ENCODE measurements at places on chromosomes 1 and 21.
A peak's percentile ranks its signal among the peaks of the same experiment; 100 is the strongest.

DNA sequence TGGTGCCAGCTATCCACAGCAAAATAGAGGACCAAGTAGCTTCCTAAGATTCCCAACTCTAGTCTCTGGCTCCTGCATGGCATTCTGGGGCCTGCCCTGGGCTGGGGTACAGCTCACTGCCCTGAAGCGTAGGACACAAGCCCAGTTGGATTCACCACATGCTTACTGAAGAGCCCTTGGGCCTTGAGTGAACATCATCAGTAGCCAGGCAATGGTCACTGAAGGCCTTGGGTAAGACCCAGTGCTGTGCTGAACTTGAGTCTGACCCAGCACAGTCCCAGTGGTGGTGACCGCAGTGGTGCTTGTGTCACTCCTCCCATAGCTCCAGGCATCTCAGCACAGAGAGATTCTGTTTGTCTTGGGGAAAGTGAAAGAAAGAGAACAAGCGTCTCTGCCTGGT is 7.7 kb upstream of the LCE3A start:
- DNase-seq = no peak

DNA sequence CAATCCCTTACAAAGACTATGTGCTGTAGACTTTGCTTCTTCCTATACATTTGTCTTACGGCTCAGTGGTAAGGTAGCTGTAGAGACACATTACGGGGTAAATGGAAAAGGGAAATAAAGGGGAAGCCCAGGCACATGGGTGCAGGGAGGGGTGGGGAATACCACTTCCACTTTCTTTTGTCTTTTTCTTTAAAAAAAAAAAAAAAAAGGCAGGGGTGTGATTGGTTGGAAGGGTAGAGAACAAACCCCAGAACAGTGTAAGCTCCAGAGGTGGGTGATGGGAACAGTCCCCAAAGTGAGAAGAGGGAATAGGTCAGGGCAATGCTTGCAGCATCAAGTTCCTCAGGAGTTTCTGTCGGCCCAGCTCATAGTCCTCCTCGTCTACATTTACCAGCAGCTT is 3.9 kb downstream of the NIT1 start:
- no peak for DNase-seq

DNA sequence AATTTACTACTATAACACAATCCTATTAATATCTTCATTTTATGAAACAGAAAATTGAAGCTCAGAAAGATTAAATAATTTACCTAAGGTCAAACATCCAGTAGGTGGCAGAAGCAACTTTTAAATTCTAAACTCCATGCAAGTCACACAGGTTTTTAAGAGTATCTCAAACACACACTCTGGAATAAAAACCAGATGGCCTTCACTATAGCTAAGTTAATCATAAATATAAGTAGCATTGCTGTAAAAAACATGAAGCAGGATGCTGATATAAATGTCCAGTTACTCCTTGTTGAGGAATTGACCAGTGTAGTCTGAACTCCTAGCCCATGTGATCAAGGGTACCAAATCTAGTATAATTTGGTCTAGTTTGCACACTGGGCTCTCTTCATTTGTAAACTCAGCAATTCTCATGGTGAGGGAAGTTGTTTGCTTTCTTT is 9.4 kb upstream of the FMO3 start:
- no peak for DNase-seq

DNA sequence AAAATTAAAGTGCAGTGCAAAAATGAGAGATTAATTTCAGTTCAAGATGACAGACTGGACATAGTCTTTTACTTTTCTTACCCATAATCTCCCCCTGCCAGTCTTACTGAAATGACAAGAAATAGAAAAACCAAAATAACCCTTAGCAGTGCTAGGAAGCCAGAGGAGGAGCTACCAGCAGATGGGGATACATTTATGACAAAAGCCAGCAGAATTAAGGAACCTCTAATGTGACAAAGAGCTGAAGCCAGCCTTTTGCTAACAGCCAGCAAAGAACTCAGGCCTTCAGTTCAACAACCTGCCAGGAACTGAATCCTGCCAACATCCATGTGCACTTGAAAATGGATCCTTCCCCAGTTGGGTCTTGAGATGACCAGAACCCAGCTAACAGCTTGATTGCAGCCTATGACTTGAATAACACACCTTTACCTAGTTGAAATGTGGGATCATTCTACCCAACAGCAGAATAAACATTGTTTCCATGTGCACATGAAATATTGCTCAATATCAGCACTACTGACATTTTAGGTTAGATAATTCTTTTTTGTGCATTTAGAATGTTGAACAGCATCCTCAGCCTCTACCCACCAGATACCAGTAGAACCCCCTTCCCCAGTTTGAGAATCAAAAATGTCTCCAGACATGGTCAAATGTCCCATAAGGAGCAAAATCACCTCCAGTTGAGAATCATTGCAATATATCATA is 7.9 kb upstream of the TRAF5 start:
- no peak for DNase-seq

GRCh38 chr1:95203908-95204437 is 30.0 kb upstream of the RWDD3 start:
- DNase-seq = no peak

GRCh38 chr1:55610203-55610602 is 395.0 kb upstream of the USP24 start:
- no peak for DNase-seq

GRCh38 chr1:42952303-42953001 is 6.2 kb downstream of the SLC2A1 start:
- no peak for DNase-seq

DNA sequence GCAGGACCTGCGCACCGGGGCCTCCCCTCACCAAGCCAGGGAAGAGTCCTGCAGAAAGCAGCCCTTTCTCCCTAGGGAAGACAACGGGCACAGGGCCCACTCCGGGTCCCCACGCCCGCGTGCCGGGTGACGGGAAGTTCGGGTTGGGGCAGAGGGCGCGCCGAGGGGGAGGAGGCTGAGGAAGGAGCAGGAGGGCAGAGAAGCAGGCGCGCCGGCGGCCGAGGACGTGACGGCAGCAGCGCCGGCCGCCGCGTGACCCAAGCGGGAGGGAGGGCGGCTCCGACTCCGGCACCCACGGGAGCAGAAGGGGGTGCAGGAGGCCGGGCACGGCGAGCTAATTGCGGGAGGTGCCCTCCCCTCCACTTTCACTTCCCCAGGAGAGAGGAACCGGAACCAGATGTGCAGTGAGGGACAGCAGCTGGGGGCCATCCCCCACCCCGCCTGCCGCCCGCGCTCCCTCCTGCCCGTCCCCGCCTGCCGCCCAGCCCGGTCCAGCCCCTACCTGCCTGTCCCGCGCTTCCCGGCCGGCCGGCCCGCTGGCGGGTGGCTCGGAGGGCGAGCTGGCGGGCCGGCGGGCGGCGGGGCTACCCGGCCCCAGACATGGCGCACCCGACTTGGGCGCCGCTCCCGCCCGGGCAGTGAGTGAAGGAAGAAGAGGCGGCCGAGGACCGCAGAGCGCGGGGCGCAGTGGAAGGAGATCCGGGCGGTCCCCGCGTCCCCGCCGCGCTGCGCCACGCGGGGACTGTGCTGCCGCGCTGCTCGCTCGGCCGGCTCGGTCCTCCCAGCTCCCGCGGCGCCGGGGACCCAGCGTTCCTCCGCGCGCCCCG is 510 bp downstream of the DENND4B start:
- DNase-seq = peak; percentile 81

DNA sequence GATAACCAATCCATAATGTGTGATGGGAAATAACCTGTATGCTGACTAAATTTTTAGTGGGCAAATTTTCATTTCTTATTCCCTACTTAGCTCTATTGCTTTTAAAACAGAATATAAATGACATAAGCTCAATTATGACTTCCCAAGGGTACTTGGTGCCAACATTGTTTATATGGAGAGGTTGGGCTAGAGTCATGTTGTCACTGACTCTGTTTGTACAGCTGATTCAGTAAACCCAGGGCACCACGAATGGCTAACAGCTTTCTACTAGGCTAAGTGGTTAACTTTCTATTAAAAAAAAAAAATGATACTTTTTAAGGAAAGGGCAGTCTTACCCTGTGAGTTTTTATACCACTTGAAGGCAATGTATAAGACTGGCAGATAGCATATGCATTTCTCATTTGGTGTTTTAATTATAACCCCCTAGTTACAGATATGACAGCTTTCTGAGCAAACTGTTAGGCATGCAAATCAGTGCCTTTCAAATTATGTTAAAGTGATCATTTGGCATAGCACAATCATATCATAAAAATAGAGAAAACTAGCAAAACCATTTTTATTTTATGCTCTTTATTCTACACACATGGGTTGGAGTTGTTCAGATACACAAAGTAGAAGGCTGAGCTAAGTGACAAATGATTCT is 147.1 kb downstream of the DNM3 start:
- DNase-seq = no peak

- DNase-seq = no peak
Measured at GRCh38 chr1:93087532-93087931, 8.4 kb downstream of the MTF2 start.

- no peak for DNase-seq
Measured at GRCh38 chr1:3056641-3057040, 12.4 kb upstream of the PRDM16 start.

DNA sequence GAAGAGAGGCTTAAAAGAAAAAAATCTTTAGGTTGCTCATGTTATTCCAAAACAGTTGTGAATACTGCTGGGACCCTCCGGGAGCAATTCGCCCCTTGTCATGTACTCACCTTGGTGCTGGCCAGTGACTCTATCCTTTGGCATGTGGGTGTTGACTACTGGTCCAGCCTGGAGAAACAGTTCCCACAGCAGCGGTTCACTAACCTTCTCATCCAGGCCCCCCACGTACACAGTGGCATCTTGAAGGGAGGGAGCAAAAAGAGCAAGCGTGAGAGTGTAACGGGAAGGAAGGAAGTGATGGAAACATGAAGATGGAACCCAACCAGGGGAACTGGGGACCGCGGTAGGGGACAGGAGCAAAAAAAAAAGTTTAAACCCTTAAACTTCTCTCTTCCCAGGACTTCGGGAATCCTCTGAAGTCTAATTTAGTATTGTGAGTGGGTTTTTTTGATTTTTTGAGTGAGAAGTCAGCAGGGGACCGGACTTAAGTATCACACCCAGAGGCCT is 494 bp downstream of the SF3B4 start:
- no peak for DNase-seq

DNA sequence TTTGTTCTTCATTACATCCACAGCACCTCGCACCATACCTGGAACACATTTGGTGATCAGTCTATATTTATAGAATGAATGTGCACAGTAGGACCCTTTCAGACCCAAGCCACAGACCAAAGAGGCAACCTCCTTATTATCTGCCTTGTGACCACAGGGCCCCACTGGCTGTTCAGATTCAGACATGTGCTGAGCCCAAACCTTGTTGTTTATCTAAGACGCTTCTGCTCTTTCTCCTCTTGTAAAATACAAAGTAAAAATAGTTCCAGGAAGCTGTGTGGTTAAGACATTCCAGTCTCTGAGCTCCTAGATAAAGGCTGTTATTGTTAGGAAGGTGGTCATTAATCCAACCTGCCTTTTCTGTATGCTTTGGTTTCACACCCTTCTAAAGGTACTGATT is 3.6 kb upstream of the SCMH1 start:
- DNase-seq = no peak

DNA sequence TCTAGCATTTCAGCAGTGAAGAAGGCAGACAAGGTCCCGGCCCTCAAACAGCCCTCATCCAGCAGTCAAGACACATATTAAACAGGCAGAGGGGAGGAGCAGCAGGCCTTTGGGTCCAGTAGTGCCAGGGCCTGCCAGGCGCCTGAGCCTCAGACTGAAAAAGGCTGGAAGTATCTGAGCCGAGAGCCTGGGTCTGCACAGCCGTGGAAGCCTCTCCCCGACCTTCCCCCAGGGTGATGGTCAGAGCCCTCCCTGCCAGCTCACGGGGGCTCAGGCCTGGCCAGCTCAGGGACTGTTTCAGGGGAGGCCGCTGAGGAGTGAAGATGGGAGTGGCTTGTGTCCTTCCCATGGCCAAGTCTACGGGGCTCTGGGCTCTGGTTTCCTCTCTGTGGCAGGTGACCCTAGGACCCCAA is 565.2 kb downstream of the PTPRU start:
- DNase-seq = no peak

DNA sequence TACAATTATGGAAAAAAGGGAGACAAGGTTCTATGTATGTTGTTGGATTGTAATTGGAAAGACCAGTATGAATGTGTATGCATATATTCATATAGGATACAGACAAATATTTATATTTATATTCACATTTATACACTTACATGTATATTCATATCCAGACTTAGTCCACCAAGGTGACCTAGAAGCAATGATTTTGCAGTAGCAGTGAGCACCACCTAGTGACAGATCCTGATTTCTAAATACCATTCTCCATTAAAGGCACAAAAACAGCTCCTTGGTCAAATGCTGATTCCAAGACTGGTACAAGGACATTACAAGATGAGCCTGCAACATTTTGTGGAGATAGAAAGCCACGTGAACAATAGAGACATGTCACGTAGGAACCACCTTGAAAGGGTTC is 153.4 kb downstream of the SDCCAG8 start:
- no peak for DNase-seq

DNA sequence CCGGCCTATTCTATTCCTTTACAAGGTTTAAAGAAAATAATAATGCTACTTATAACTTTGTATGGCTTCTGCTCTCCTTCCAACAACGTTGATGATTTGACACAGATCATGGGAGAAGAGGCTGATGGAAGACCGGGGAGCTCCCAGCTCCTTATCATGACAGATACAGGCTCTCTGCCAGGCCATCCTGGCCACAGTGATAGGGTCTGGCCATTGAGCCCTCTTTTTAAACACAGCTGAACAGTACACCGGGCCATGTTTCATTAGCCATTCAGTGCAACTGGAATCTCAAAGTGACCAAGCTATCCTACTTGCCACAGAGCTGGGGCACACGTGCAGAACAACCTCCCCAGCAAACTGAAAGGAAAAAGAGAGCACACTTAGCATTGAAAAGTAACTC is 34.9 kb downstream of the DNAJC11 start:
- DNase-seq = no peak

DNA sequence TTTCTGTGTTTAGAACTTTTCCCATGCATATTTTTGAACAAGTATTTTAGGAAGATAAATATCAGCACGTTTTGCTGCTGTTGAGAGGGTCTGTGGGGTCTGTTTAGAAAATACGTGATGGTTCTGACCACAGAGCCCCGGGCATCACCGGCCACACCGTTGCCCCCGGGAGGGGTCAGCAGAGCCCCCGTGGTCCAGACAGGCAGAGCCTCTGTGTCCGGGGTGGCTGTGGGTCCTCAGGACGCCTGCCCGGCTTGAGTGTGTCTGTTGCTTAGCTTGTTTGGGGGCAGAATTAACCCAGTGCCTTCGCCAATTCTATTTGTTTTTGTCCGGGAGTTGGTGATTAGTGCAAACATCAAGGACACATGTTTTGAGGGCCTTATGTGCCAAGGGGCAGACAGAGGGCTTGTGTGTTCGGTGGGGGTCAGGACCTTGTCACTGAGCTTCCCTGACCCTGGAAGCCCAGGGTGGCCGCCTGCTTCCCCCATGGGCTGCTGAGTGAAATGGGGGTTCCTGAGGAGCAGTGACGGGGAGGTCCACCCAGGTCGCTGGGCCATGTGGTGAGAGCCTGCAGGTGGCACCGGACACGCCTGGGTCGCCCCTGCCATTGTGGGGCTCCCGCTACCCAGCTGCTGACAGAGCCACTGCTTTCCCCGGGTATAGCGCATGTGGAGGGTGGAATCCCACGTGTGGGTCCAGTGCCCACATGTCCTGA is 122.2 kb downstream of the SIK1 start:
- DNase-seq = no peak
